ENCODE measurements at places on chromosomes 3 and 15.

- DNase-seq, result no peak
These were observed 367.9 kb upstream of the GBE1 start for GRCh38 chr3:82129221-82129801.

- no peak for DNase-seq
These were observed 216.1 kb downstream of the PTPRG start for GRCh38 chr3:61777483-61777882.

GRCh38 chr3:134198414-134198813, 52.2 kb downstream of the RYK start:
- no peak for DNase-seq

GRCh38 chr3:141303481-141304223, 64.7 kb upstream of the ZBTB38 start:
- DNase-seq, result peak; percentile 29

DNA sequence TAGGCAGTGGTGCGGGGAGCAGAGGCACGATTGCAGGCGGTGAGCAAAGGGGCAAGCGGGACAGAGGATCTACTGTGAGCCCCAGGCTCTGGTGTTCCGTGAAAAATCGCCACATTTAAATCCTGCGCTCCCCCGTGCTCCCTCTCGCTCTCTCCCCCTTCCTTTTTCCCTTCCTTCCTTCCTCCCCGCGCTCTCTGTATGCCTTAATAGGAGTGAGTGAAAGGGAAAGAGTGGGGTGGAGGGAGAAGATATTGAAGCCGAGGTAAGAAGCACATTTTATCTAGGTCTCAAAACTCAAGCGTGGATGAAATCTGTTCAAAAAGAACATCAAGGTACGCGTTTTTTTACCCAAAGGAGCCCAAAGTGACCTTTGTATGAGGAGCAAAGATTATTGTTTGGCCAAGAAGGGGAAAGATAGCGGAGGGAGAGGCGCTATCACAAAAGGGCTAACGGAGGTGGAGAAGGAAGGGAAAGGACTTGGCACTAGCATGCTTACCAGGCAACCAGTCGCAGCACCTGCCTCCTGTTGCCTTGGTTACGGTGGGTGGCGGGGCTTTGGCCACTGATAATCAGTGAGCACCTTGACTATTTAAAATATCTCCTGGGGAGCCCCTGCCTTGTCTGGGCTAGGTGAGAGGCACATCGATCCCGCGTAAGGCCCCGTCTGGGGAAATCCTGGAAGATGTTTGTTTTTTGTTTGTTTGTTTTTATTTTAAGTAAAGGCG, 14.9 kb upstream of the AEN start:
- no peak for DNase-seq

DNA sequence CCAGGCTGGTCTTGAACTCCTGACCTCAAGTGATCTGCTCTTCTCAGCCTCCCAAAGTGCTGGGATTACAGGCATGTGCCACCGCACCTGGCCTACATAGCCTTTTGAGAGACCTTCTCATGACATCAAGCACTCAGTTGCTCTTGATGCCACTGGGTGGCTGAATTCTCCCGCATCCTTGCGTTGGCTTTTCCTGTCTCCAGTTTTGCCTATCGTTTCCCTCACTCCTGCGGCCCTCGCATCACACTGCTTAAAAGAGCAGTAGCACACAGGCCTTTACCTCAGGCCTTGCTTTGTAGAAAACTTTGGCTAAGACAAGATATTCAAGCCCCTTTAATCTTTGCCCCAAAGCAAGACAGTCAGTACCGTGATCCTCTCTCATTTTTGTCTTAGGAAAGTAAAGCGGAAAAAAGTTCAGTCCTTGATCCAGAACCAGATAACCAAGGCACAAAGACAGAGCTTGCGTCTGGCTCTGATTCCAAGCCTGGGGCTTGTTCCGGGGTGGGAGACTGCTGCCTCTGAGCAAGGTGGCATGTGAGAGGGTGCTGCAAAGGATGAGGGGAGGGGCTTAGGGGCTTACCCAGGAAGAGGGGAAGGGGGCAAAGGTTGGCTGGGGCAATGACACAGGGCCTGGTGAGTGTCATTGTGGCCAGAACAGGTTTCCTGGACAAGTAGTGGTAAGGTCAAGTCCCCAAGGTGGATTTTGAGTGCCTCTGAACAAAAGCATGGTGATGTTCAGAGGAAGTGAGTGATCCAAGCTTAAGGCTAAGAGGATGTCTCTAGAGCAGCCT, 175.0 kb upstream of the TLE3 start:
- no peak for DNase-seq

DNA sequence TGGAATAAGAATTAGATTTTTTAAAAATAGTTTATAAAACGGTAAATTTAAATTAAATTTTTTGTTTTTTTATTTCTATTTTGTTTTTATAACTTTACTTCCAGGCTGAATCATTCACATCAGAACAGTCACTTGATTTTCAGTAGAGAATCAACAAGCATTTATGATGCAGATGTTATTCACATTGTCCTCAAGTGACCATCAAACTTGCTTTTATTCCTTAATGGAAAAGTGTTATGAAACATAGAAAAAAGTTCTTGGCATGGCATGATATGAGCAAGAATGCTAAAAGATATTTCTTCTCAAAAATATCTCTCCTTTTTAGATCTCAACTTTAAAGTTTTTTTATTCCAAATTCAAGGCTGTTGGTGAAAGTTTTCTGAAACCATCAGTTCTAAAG, 70.9 kb upstream of the TGFBR2 start:
- no peak for DNase-seq

GRCh38 chr3:55409806-55410205, 77.3 kb downstream of the WNT5A start:
- DNase-seq, result no peak

DNA sequence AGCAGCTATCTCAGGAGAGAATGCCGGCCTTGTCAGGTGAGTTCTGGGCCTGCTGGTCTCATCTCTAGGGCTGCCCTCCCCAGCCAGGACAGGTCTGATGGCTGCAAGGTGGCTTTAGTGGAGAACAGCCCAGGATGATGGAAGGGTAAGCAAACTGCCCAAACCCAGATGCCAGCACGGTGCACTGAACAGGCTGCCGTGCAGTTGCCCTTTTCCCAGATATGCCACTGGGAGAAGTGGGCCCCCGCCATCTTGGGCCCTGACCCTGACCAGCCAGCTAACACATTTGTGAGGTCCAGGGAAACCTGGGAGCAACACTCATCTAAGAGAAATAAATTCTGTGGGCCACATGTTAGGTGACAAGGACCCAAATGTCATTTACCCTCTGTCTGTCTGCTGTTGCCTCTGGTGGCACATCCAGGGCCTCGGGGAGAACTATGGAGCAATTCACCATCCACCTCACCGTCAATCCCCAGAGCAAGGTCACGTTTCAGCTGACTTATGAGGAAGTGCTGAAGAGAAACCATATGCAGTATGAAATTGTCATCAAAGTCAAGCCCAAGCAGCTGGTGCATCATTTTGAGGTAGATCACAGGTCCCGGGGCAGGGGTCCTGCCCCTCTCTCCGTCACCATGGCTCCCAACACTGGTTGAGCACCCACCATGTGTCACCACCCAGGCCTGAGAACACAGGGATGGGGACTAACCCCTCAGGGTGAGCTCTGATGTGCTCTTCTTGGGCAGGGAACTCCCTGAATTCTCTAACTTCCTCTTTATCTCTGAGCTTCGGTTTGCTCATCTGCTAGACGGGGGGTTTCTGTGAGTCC, 1.8 kb downstream of the ITIH1 start:
- no peak for DNase-seq

- no peak for DNase-seq
These were observed 131.7 kb downstream of the RYR3 start for GRCh38 chr15:33442449-33442848.

DNA sequence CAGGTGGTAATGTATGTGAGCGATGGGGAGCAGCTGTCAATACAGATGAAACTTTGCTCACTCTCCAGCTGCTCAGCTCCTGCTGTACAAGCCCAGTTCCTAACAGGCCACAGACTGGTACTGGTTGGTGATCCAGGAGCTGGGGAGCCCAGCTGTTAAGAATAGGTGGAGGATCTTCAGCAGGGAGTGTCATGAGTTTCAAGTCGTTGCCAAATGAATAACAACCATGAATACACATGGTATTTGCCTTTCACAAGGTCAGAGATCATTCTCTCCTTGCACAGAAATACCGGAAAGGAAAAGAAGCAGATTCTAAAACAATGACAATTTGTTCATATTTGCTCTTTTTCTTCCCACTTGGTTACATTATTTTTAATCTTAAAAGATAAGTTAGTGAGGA, 5.1 kb downstream of the PLSCR1 start:
- no peak for DNase-seq

- no peak for DNase-seq
These were observed 33.9 kb upstream of the TBC1D23 start for GRCh38 chr3:100226712-100227429.

DNA sequence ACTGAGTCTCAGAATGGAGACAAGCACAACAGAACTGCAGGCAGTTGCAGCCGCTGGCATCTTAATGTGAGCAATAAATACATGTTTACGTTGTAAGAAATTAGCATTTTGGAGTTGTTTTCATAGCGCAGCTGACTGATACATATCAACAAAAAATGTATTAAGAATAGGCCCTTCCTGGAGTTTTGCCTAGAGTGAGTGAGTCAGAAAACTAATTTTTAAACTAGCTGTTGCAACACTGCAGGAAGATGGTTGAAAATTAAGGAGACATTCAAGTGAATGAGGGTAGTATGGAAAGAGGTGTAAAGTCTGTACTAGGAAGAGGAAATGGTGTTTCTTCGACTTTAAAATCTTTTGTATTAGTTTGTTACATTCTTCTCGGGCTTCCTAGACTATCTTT, 39.6 kb upstream of the TIMP4 start:
- no peak for DNase-seq

DNA sequence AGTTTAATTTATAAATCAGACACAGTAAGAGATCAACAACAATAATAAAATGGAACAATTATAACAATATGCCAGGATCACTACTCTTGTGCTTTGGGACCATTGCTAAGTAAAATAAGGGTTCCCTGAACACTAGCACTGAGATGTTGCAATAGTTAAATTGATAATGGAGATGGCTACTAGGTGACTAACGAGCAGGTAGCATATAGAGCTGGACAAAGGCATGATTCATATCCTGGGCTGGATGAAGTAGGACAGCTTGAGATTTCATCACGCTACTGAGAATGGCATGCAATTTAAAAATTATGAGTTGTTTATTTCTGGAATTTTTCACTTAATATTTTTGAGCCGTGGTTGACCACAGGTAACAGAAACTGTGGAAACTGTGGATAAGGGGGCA, 20.7 kb upstream of the MYZAP start:
- DNase-seq, result no peak

GRCh38 chr3:24628523-24629258, 134.0 kb upstream of the THRB start:
- no peak for DNase-seq

DNA sequence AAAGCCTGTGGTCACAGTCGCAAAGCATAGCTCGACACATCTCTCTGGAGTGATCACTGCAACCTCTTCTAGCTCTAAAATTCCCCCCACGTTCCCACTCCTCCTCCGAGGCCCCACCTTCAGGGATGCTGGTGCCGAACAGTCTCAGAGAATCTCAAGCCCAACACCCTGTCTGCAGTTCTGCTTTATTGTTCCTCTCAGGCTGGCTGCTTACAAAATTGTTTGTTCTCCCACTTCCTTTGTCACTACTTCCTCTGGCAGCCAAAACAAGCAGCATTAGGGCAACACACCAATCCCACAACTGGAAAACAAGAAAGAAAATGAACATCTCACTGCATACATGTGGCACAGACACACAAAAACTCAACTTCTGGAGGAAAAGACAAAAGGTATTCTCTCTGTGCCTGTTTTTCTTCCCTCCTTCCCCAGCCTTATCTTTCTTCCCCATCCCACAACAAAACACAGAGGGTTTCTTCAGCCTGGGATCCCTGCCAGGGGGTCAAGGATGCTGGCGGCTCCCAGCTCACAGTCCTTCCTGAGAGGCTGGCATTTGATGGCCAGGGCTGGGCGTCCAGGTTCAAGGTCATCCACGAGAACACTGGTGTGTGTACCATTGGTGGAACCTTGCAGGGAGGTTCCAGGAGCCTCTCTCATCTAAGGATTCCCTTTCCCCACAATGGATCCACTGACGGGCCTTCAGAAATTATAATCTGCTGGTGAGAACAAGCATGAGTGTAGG, 108.4 kb downstream of the TMCO5A start:
- DNase-seq, result no peak

- no peak for DNase-seq
These were observed 49.8 kb downstream of the DCLK3 start for GRCh38 chr3:36714343-36715086.

GRCh38 chr3:167733961-167734497, 663 bp downstream of the PDCD10 start:
- no peak for DNase-seq

- no peak for DNase-seq
These were observed 169.5 kb upstream of the THBS1 start for GRCh38 chr15:39411102-39411989.

GRCh38 chr3:32959371-32959770, 7.9 kb downstream of the CCR4 start:
- no peak for DNase-seq

DNA sequence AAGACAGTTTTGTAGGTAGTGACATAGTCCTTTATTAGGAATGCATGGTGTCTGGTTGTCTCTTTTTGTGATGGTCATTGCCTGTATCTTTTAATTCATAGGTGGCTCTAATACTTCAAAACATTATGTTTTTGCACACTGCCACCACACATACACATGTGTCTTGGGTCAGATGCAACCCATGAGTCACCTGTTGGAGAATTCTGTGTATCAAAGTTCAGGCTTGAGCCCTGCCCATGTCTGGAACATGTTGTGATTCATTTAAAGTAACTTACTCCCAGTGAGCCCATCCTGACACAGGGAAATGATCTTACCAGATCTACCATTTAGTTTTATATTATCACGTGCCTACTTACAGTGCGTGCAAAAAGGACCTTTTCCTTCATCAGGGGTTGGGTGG, 142.7 kb downstream of the GHSR start:
- peak; percentile 41 for DNase-seq

DNA sequence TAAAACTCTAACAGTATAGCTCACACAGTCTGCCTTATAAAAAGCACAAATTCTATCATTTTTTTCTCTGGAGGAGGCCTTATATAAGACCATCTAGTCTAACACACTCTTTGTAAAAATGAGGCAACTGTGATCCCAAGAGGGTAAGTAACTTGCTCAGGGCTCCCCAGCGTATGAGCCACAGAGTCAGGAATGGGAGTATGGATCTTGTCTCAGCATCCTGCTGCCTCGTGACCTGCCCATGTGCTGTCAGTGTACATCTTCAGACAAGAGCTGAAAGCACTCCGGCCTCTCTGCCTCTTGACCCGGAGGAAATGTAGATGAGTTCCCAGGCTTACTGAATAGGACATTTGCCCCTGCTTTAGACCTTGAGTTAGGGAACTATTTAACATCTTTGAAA, 28.4 kb upstream of the MEF2A start:
- no peak for DNase-seq

- DNase-seq, result no peak
These were observed 103.6 kb downstream of the ECT2 start for GRCh38 chr3:172853921-172854666.

DNA sequence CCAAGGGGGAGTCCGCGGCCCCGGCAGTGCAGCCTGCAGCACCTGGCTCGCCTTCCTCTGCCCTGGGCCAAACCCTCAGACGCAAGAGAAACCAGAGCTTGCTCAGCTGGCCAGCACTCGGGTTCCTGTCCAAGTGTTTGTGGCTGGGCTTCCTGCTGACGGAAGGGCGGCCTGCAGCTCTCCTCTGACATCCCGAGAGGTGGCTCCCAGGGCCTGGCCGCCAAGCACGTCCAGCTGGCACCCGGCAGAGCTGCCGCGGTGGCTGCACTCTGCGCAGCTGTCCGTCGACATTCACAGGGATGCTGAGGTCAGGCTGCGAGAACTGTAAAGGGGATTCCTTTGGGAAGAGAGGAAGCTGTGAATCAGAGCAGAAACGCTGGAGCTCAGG, 85.6 kb downstream of the CPN2 start:
- DNase-seq, result peak; percentile 81
